ENCODE measurements at places on chromosomes 4 and X. TPM values are rescaled to one million over a fixed set of nuclear protein-coding genes. Genes with fewer than 3 reads are reported as not detected.
A peak's percentile ranks its signal among the peaks of the same experiment; 100 is the strongest.

DNA sequence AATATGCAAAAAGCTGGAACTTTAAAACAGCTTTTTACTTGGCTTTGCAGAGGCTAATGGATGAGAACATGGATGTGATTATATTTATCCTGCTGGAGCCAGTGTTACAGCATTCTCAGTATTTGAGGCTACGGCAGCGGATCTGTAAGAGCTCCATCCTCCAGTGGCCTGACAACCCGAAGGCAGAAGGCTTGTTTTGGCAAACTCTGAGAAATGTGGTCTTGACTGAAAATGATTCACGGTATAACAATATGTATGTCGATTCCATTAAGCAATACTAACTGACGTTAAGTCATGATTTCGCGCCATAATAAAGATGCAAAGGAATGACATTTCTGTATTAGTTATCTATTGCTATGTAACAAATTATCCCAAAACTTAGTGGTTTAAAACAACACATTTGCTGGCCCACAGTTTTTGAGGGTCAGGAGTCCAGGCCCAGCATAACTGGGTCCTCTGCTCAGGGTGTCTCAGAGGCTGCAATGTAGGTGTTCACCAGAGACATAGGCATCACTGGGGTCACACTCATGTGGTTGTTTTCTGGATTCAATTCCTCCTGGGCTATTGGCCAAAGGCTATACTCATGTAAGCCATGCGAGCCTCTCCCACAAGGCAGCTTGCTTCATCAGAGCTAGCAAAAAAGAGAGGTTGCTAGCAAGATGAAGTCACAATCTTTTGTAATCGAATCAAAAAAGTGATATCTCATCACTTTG, 15.6 kb downstream of the TLR8 start:
- peak; percentile 56 for ATAC-seq

- ATAC-seq, result no peak
Observed at GRCh38 chrX:101462892-101463291, 22.4 kb upstream of the ARMCX4 start.

DNA sequence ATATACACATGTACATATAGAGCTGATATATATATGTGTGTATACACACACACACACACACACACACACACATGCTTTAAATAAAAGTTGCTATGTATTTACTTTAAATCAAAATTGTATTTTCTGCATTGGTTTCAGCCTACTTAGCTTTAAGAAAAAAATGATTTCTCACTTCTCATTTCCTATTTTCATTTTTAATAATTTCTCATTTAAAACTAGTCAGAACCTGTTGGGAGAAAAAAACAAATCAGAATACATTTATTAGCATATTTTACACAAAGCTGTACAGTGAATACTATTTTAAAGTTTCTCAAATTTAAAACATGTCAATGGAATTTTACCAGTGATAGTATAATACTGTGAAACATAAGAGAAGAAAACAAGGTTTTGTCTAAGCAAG, 681.8 kb downstream of the CENPC start:
- ATAC-seq, result no peak

The CSN1S1 gene
- not detected for total RNA-seq

The KIF4A gene
- 10.3 TPM for total RNA-seq

All from motor neuron (in vitro differentiated cells).